Choroid plexus epithelial cell (primary cell): ENCODE measurements at places on chromosomes 12 and 14.

DNA sequence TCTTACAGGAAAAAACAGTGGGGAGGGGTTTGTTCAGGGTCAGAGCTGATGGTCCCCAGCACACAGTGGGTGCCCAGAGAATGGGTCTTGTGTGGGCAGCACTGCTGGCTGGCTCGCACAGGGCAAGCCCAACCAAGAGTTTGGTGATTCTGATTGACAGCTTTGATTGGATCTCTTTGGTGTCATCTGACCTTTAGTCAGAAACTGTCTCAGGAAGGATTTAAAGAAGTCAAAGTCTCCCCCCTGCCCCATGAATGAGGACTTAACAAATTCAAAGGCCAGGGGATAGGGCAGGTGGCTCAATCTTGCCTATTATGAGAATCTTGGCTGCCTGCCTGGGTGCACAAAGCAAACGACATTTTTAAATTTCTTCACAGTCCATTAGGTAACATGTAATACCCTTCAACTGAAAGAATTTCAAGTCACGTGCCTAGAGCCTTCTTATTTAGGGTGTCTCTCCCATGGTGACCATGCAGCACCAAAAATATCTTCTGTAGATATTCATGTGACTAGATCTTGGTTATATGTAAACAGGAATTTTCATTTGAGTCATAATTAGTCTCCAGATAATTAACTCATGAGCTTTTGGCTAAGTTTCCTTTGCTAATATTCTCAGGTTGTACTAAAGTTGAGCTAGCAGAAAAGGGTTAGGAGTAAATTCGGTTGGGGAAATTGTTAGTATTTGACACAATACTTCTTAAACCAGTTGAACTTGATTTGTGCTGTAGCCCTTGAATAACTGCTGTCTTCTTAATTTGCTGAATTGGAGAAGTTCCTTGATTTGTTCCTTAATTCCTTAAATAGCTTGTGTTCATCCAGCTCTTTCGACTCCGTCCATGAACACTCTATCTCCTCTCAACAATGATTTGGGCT is 54.5 kb upstream of the HECTD1 start:
- DNase-seq = peak; percentile 80

DNA sequence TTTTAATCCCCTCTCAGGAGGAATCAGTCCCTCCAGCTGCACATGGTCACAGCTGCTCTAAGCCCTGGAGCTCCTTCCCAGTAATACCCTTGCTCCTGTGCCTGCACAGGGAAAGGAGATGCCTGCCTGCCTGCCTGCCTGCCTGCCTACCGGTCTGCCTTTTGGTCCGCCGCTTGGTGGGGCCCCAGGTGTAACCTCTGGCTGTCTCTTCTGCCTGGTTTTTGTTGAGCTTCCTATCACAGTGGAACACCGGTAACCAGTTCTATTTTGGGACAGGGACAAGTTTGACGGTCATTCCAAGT is 99.8 kb downstream of the DAD1 start:
- DNase-seq = no peak

- peak; percentile 95 for DNase-seq
Measured at GRCh38 chr12:6965026-6965661, 5.3 kb downstream of the PHB2 start.

- DNase-seq = peak; percentile 58
Measured at GRCh38 chr12:111469401-111469800, 63.7 kb downstream of the SH2B3 start.

GRCh38 chr14:105767315-105767714 is 240.9 kb downstream of the TMEM121 start:
- no peak for DNase-seq

- DNase-seq = peak; percentile 71
Measured at GRCh38 chr14:37623426-37623951, 28.1 kb downstream of the TTC6 start.

- DNase-seq = peak; percentile 33
Measured at GRCh38 chr12:2958432-2959191, 585 bp upstream of the TEAD4 start.

DNA sequence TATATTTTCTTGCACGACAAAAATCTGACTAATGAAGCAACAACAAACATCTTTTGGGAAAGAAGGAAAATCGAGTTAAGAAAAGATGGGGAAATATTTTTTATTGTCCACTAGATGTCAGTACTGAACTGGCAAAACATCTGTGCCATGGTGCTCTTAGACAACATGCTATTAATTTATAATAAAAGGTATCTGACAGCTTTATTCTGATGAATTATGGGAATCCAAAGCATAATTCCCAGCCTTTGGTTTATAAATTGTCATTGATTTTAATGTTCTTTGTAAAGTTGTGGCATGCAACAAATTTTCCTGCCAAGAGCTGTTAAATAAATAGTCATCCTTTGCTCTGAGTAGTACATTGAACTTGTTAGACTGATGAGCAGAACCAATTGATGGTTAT is 231.2 kb downstream of the ETNK1 start:
- DNase-seq = peak; percentile 66

- peak; percentile 85 for DNase-seq
Measured at GRCh38 chr12:101793401-101793800, 37.4 kb downstream of the GNPTAB start.

DNA sequence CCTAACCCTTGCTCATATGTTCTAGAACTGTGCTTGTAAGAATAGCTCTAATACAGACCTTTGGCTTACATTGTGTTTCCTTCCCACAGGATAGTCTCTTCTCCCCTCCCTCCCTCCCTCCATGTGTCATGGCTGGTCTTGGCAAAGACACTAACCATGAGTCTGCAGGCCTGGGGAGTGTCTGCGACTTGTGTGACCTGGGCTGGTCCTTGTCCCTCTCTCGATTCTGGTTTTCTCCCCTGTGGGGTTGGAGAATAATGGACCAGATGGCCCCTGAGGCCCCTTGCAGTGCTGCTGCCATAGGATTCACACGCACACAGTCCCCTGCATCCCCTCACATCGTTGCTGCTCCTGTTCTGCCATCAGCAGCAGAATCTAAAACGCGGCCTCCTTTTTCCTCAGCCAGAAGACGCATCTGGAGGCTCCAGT is 30.3 kb downstream of the DEGS2 start:
- DNase-seq = peak; percentile 27

- DNase-seq = no peak
Measured at GRCh38 chr12:91921555-91921954, 224.1 kb downstream of the BTG1 start.

DNA sequence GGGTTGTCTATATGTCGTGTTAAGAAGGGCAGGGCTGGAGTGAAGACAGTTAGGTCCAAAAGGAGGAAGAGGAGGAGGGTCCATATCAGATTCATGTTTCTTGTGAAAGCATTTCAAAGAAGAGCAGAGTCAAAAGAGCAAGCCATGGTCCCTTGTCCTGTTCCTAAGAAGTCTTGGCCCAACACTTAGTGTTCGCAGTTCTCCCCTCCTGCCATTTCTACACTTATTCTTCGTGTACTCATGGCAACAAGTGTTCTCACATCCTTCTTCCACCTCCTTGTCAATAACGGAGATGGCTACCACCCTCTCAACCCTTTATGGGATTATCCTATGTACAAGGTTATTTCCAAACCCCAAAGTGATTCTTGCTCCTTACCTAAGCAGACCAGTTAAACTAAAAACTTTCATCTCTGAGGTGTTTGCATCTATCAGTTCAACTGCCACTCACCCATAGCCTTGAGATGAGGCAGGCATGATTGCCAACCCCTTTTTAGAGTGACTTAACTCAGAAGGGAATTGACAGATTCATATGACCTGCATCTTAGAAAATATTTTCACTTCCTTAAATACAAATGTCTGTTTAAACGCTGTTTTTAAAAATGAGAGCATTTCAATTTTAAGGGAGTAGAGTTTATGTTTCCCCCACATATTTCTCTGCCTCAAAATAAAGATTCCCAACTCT is 19.8 kb upstream of the RNASE2 start:
- no peak for DNase-seq

DNA sequence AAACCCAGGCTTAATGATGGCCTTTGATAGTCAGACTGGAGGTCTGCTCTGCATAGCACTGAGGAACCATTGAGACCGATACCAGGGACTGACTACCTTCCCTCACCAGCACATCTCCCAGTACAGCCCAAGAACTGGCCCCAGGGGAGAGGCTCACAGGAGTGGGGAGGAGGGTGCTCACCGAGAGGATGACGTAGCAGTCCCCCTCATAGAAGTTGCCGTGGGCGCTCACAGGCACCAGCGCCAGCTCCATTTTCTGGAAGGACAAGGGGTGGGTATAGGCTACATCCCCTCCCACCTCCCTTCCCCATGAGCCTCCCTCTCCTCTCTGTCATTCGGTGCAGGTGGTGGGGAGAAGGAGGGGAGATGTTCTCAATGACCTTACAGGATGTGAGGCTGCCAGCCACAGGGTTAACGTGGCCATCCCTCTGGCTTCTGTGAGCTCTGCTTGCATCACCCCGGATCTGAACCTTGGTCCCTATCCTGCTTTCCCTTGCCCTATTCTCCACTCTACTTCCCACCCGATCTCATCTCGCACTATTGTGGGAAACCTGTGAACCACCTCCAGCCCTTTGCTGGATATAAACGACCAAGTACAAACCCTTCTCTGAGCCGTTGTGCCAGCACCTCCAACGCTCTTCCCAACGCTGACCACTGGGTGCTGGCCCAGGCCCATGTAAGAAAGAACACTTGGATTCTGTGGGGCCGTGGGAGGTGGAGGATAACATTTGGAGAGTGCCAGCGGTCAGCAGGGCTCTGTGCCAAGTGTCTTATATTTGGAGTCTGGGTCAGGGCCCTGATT is 4.4 kb downstream of the AVIL start:
- DNase-seq = peak; percentile 42

- no peak for DNase-seq
Measured at GRCh38 chr12:131321988-131322387, 368.3 kb downstream of the ADGRD1 start.

- no peak for DNase-seq
Measured at GRCh38 chr12:53214221-53214620, 7.2 kb upstream of the ITGB7 start.

GRCh38 chr14:72603639-72604038 is 290.3 kb downstream of the DPF3 start:
- peak; percentile 23 for DNase-seq

DNA sequence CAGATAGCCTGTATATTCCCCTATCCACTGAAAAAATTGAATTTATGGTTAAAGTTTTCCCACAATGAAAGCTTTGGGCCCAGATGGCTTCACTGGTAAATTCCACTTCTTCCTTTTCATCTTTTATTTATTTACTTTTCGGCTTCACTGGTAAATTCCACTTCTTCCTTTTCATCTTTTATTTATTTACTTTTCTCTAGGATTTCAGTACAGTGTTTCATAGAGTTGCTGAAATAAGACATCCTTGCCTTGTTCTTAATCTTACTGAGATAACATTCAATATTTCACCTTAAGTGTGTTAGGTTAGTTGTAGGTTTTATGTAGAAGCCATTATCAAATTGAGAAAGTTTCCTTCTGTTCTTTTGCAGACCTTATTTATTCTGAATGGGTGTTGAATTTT is 18.9 kb upstream of the KLRG1 start:
- peak; percentile 4 for DNase-seq

- DNase-seq = no peak
Measured at GRCh38 chr12:47222520-47223030, 142.8 kb upstream of the AMIGO2 start.

DNA sequence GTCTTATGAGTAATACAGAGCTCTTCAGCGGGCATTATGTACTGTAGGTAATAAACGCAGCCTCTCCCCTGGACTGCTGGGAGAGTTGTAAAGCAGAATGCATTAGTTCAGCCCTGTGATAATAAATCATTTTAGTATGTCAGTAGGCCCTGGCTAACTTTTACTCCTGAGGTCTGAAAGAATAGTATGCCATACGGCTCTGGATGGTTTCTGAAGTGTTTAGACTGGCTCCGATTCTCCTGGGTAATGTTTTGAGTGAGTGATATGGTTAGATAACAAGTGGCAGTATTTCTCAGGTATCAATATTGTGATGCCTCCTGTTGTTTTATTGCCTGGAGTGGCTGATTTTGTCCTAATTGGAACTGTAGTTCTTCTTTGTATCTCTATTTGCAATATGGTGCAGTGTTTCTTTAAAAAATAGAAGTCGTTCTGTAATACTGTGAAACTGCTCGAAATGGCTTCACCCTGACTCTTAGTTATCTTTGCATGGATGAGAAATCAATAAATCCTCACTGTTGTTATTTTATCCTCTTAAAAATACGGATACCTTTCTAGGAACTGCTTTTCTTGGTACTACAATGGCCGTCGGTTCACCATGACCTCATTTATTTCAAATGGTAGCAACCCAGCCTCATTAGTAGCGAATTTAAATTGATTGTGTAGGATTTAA is 100.2 kb downstream of the PDZRN4 start:
- no peak for DNase-seq

DNA sequence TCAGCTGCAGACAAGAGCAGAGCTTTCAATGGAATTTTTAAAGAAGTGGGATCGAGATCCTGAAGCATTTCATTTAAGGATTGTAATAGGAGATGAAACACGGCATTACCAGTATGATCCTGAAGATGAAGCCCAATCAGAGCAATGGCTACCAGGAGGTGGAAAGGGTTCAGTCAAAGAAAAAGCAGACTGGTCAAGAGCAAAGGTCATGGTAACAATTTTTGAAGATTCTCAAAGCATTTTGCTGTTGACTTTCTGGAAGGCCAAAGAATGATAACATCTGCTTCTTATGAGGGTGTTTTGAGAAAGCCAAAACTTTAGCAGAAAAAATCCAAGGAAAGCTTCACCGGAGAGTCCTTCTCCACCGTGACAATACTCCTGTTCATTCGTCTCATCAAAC is 204.3 kb upstream of the EEA1 start:
- DNase-seq = no peak

DNA sequence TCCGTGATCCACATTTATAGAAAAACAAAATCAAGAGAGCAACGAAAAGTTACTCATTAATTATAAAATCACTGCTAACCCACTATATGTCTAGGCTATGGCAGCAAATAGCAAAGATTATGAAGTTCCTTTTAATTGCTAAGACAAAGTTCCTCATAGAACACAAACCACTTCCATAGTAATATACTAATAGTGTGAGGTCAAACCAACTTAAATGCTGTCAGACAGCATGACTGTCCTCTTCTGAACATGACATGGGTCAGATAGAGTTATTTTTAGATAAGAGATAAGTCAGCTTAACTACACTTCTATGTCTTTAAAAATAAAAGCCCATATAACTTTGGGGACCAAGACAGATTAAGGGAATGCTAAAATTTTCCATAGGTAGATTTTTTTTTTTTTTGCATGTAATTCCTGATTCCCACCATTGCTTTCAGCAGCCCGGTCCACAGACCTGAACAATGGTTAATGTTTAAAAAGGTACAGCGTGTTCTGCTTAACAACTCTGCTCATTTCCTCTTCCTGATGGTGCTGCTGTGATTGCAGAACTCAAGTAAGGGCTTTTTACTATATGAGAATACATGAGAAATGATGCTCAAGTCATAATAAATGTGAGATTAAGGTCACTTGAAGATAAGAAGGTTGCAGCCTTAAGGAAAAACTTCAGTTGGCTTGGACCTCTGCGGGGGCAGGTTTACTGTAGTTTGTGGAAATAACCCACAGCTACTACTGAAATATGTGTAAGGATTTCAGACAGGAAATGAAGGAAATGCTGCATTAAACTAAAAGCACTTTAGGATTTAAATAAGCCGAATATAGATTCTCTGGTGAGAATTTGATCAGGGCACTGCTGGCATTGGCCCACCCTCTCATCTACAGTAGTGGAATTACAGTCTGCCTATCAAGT is 37.7 kb upstream of the DUSP6 start:
- DNase-seq = peak; percentile 50

GRCh38 chr12:91897025-91897515 is 248.6 kb downstream of the BTG1 start:
- DNase-seq = no peak

GRCh38 chr12:50980545-50980944 is 28.2 kb downstream of the HIGD1C start:
- DNase-seq = no peak
